ENCODE measurements at places on chromosomes 16 and 17. TPM values are rescaled to one million over a fixed set of nuclear protein-coding genes. Genes with fewer than 3 reads are reported as not detected.

Gene ARL2BP
- 41.5 TPM for total RNA-seq

Gene AHSP
- 1.7 TPM for total RNA-seq

Gene GUCY2D
- total RNA-seq = not detected

Gene ZG16
- total RNA-seq = not detected

Gene RNF222
- not detected for total RNA-seq

Gene SEC14L5
- 0.70 TPM for total RNA-seq

Gene TBC1D3D
- 0.35 TPM for total RNA-seq

Gene SLC6A2
- total RNA-seq = not detected

Gene GPR179
- total RNA-seq = 0.16 TPM

Gene CPNE7
- total RNA-seq = not detected

Gene HSD11B2
- total RNA-seq = 0.27 TPM

Gene GPR139
- total RNA-seq = not detected

Gene ZNF385C
- total RNA-seq = 0.13 TPM

- no peak for DNase-seq
These were observed 266.0 kb upstream of the ZFHX3 start for GRCh38 chr16:73313950-73314349.

DNA sequence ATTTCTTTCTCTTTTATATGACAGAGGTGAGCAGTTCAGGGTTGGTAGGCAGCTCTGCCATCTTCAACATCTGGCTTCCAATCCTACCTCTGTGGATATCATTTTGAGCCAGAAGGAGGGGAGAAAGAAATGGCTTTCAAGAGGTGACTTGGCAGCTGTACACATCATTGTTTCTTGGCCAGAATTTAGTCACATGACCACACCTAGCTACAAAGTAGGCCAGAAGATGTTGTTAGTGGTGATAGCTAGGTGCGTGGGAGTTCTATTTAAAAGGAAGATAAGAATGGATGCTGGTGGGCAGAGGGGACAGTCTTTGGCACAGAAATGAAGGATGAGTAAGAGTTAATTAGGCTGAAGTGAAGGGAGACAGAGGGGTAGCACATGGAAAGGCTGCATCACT, 29.2 kb upstream of the MPHOSPH6 start:
- DNase-seq = no peak

GRCh38 chr16:81521141-81521626, 76.6 kb downstream of the CMIP start:
- DNase-seq = no peak

GRCh38 chr17:8188263-8188839, 1.6 kb downstream of the BORCS6 start:
- DNase-seq = no peak

DNA sequence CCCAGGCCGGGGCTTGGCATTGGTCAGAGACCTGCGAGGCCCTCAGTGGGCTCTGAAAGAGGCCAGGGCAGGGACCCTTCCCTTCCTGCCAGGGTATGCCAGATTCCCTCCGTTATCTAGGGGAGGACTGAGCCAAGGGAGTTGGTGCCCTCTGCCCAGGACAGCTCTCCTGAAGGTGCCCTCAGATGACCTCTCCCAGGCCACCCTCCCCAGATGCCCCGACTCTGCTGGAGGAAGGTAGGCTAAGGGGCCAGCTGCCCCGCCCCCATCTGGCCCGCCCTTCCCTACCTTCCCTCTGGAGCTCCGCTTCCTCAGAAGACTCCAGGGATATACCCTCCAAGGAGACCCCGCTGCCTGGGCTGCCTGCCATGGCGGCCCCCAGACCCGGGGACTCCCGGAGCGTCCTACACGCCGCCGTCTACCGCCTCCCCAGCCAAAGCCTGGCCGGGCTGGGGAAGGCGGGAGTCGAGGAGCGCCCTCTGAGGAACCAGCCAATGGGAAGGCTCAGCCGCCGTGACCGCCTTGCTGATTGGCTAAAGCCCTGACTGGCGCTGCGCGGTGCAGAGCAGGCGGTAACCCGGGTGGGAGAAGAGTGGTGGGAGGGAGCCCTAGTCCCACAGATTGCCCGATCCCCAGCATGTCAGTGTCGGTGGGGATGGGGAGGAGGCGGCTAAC, 7.0 kb downstream of the MPP2 start:
- peak; percentile 90 for DNase-seq

DNA sequence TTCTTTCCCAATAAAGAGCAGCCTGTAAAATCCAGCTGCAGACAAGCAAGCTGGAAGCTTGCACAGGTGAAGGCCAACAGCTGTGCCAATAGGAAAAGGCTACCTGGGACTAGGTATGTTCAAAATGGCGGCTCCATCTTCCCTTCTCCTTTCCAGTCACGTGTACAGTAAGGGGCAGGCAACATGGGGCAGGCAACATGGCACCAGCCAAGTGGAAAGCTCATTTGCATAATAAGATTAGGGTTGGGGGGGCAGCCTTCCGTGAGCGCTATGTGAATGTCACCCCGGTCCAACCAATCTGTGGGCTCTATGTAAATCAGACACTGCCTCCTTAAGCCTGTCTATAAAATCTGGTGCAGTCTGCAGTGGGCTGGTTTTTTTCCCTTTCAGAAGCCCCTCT, 31.3 kb downstream of the TVP23A start:
- DNase-seq = no peak

DNA sequence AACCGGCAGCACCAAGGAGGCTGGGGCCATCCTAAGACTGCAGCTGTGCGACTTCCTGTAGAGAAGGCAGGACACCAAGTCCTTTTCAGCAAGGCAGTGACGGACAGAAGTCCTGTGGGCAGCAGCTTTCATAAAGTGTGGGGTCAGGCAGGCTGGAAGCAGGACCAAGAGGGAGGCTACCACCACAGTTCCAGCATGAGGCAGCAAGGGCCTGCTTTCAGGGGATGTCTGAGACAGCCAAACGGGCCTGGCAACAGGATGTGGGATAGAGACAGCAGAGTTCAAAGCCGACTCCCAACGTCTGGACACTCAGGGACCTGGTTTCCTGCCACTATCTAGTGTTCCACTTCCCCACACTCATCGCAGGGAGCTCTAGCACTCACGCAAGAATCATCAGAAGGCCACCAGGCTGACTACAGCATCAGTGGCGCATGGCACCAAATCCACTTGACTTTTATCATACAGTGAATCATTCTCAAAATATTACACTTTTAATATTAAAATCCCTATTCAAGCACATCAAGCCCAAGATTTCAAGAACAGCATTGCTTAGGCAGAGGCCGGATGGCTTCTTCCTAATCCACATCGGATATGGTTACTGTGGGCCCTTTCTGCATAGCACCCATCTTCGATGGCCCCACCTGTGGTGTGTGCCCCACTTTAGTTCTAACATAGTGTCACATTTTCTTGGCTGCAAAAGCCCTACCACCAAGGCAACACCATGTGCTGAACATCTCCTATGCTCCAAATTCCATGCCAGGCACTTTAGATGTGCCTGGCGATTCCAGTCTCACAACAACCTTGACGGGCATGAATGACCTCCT, 5.2 kb downstream of the USP7 start:
- DNase-seq = no peak

DNA sequence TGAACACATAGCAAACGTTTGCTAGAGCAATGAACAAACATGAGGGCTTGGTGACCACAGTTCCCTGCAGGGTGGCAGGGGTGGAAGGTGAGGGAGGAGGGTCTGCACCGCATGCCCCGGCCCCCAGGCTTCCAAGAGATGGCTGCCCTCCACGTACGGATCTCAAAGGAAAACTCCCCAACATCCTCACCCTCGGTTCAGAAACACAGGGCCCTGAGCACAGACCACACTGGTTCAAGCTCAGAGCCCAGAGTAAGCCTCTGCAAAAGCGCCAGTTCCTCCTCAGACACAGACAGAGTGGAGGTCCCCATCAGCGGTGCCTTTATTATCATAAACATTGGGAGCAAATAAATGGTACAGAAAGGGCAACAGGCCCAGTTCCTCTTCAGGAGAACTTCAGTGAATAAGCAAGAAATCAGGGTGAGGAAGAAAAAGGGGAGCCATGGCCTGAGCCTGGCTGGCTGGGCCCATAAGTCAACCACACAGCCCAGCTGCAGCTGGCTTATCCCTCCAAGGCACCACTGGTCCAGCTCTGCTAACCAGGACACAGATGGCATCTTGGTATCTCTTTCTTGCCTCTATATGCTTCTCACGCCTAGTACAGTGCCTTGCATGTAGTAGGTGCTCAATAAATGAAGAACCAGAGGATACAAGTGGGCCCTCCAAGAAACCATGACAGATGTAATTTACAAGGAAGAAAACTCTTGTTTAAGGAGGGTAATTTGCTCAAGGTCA, 11.0 kb downstream of the MPO start:
- no peak for DNase-seq

DNA sequence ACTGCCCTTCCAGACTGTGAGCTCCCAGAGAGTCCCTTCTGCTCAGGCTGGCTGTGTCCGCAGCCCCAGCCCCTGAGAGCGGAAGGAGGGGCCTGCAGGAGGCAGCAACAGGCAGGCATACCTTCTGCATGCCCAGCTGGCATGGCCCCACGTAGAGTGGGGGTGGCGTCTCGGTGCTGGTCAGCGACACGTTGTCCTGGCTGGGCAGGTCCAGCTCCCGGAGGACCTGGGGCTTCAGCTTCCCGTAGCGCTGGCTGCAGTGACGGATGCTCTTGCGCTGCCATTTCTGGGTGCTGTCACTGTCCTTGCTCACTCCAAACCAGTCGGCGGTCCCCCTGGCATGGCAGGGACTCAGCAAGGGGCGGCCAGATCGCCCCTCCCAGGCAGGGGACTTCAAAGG, 9.0 kb downstream of the RHBDF1 start:
- DNase-seq = no peak

DNA sequence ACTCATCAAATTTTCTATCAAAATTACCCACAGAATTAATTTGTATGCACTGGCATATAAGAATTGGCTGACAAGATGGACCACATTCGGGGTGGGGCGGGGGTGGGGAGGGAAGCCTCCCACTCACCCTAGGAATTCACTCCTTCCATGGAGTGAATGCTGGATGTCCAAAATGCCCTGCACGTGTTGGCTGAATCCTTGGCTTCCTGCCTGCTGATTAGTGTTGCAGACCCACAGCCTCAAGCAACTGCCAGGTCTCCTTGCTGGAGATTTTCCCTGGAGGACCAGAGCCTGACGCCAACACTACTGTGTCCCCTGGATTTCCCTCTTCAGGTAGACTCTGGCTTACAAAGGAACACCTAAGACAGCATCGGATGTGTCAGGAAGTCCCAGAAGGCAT, 575.7 kb upstream of the CDH11 start:
- DNase-seq = no peak

DNA sequence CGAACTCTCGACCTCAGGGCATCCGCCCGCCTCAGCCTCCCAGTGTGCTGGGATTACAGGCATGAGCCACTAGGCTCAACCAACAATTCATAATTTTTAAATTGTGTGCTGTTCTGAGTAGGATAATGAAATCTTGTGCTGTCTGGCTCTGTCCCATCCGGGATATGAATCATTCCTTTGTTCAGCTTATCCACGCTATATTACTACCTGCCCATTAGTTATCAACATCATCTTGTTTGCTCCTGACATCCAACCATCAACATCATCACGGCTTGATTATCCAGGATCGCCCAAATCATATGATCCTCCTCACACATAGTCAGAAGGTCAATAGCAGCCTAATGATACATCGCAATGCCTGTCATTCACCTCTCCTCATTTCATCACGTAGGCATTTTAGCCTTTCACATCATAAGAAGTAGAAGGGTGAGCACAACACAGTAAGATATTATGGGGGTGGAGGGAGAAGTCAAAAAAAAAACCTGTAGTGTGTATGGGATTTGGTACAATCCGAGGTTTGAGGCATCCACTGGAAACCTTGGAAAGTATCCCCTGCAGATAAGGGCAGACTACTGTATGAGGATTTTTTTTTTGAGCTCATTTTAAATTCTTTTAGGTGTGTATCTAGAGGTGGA, 77.0 kb upstream of the SIAH1 start:
- DNase-seq = no peak

- no peak for DNase-seq
These were observed 535 bp upstream of the AURKB start for GRCh38 chr17:8210761-8211458.

- DNase-seq = no peak
These were observed 8.5 kb upstream of the MYCBPAP start for GRCh38 chr17:50499721-50500120.

DNA sequence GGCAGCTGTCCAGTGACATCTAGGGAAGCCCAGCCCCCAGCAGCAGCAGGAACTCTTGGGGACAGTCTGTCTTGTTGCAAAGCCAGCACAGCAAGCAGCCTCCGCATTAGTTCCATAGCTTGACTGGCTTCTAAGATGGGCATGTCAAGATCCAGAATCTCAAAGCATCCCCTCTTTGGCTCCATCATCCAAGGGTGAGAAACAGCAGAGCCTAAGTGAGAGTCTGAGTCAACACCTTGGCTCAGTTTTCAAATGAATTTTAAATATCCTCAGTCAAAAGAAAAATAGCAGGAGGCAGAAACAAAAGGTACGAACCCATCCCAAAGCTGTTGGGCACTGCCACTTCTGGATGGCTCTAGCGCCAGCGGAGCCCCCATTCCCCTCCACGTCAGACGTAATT, 2.2 kb downstream of the CLDN9 start:
- no peak for DNase-seq

DNA sequence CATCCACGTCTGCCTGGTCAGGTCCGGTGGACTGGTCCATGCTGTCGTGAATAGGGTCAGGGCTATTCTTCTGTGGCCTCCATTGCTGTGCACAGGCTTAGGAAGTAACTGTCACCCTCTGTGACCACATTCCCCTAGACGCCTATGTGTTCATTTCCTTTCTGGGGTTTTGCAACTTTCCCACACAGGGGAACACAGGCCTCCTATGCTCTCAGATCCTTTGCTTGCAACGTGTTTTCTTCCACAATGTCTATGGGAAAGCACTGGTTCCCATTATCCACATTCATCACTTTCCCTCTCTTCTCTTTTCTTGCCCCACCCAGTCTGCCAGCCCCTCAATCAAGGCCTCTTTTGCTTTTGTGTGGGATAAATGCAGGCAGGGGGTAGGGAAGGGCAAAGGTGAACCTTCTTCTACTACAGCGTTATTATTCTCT, 43.2 kb upstream of the DNAJA2 start:
- no peak for DNase-seq

- DNase-seq = no peak
These were observed 912.3 kb downstream of the KCNJ2 start for GRCh38 chr17:71081666-71082065.

GRCh38 chr17:46809110-46809571, 9.4 kb downstream of the WNT3 start:
- DNase-seq = no peak

- no peak for DNase-seq
These were observed 479 bp downstream of the IRX6 start for GRCh38 chr16:55324285-55325079.

- peak; percentile 49 for DNase-seq
These were observed 806 bp downstream of the TBX21 start for GRCh38 chr17:47733674-47734410.

DNA sequence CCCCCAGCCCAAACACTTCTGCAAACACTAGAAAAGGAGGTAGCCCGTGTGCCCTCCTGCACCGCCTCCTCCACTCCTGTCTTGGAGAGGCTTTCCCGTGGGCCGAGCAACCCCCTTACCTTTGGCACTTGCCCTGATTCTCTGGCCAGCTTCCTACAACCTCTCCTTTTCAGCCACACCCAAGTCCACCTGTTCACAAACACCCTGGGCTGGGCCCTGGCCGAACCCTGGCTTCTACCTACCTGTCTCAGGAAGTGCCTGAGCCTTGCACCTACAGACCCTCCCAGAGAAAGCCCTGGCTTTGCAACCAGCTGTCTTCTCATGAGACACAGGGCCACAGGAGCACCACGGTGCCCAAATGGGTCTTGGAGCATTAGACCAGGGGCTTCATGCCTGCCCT, 2.0 kb upstream of the ANTKMT start:
- no peak for DNase-seq

GRCh38 chr17:79785900-79786810, 8.2 kb downstream of the CBX2 start:
- no peak for DNase-seq
